ENCODE measurements at places on chromosomes 7 and 10.

DNA sequence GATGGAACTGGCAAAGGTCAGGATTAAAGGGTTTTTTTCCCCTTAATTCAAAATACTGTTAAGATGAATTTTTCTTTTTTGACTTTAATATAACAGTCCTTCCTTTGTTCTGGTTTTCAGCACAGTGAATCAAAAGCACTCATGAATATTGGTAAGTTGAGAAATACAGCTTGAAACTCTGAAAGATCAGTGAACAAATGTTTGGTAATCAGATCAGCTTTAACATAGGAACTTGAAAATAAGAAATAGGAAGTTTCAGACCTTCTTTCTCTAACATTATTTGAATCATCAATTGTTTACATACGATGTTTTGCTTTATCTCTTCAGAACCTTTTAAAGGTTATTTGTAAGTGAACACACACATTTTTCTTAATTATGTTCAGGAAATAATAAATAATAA, 90.5 kb downstream of the SGMS1 start:
- no peak for DNase-seq

GRCh38 chr10:81108516-81109199, 571.0 kb downstream of the SH2D4B start:
- DNase-seq, result no peak

DNA sequence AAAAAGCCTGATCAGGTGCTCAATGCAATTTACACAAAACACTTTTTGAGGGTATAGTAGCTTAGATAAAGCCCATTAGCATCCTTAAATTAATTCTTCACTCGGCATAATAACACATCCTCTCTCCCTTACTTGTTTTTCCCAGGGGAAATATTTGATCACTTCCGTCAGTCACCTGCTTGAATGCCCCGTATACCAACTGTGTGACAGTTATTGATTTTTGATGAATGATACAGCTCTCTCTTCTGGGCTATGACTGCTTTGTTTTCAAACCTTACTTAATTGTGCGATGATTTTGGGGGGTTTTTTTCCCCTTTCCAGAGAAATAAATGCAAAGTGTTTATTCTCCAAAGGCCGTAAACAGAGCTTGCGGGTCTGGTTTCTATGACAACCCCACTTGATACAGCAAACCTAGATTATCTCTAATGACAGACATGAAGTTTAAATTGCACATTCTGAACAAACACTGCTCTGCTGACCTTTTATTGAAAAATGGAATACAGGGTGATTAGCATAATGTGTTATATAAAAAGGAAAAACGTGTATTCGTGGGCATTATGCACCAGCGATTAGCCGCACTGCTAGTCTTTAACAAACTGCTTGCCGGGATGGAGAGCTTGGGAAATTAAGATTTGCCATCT, 78.4 kb upstream of the NANOS1 start:
- DNase-seq, result no peak

DNA sequence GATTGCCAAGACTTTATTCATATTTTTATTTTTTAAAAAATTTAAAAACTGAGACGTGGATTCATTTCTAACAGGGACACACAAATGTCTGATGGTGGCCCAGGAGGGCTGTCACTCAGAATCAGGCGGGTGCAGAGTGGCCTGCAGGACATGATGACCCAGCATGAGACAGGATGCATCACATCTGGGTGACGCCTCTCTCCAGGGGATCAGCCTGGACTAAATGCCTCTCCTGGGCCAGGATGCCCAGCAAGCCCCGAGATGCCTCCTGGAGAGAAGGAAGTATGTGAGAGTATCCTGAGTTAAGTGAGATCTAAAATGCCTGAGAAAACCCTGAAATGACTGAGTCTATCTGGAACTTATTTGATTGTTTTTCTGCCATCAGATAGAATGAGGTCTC, 16.9 kb upstream of the MTURN start:
- no peak for DNase-seq

DNA sequence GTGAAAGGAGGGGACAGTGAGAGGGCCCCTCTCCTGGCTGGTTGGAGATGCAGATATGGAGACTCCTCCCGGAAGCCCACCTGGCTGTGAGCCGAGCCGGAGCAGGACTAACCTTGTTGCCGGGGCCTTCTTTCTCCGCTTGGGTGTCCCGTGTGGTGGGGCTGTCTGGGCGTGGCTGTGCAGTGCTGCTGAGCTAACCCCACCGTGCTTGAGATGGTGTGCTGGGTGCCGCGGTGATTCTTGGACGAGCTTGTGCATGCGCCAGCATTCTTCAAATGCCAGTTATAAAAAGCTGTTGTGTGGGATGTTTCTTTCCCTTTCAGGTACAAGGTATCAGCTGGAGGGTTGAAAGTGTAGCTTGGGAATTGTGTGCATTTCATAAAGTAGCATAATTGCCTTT, 48.8 kb downstream of the DAGLB start:
- DNase-seq, result no peak

DNA sequence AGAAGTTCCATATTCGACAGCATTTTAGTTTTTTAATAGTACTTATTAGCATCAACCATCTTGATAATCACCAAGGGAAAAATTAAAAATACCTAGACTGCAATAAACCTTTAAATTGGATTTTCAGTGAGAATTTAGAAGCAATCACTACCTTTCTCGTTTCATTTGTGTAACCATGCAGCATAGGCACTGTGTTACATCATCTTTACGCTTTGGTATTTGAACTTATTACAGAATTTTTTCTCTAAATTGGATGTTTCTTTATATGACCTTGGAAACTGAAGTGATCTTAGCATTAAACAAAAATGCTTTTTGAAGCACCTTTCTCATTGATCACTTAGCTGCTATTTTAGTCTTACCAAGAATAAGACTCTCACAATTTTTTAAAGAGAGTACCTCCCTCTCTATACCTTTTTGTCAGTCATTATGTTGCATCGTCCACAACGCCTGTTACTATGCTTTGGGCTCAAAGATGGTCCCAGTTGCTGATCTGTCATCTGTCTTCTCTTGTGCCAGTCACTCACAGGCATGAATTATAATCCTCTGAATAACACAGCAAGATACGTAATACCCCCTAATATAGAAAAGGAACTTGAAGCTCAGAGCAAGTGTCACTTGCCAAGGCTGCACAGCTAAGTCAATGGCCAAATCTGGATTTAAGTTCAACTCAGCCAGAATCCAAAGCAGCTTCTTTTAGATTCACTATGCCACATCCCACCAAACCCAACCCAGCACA, 19.6 kb upstream of the ASCC1 start:
- DNase-seq, result no peak

Data from CD8-positive, alpha-beta T cell (primary cell).